ENCODE measurements at places on chromosomes 1 and 21.

GRCh38 chr1:116433275-116434257 is 60.5 kb downstream of the ATP1A1 start:
- DNase-seq = no peak

DNA sequence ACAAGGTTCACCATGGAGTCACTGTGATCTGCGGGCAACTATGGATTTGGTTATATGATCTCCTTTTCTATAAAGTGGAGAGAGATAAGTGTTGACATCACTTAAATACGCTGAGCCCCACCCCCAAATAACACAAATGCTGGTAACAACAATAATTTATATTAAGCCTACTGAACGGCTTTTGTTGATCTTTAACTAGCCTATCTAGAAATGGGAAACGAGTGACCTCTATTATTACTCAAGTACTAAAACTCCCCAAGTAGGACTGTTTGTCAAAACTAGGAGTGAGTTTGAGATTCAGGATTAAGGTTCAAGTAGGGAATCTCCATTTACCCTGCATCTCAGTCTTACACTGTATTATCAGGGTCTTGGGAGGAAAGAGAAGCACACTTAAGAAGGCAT is 52.2 kb downstream of the MAP3K7CL start:
- peak; percentile 71 for DNase-seq

GRCh38 chr1:61050541-61051442 is 31.6 kb upstream of the NFIA start:
- DNase-seq = peak; percentile 77

DNA sequence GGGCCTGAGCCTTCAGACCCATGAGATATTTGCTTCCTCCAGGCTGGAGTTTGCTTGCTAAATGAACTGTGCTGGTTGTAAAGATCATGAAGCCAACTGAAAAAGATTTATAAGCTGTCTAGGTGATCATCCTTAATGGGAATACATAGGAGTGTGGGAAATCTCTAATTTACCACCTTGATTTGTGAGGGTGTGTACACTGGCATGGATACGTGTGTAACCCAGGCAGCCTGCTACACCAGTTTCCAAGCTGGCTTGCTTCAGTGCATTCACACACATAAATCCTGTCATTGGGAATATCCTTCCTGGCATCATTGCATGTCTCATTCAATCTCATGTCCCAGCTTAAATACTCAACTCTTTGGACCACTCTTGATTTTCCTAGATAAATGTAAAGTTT is 57.6 kb upstream of the GNG12 start:
- no peak for DNase-seq

- DNase-seq = no peak
These were observed 550 bp downstream of the TMPRSS3 start for GRCh38 chr21:42395302-42395701.

DNA sequence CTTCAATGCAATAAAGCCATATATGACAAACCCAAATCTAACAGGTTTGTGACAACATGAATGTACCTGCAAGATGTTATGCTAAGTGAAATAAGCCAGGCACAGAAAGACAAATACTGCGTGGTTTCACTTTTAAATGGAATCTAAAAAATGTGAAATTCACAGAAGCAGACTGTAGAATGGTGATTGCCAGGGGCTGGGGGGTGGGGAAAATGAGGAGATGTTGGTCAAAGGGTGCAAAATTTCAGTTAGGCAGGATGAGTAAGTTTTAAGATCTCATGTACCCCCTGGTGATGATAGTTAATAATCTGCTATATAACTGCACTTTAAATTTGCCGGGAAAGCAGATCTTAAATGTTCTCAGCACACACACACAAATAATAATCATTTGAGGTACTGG is 160.5 kb downstream of the PTBP2 start:
- no peak for DNase-seq

DNA sequence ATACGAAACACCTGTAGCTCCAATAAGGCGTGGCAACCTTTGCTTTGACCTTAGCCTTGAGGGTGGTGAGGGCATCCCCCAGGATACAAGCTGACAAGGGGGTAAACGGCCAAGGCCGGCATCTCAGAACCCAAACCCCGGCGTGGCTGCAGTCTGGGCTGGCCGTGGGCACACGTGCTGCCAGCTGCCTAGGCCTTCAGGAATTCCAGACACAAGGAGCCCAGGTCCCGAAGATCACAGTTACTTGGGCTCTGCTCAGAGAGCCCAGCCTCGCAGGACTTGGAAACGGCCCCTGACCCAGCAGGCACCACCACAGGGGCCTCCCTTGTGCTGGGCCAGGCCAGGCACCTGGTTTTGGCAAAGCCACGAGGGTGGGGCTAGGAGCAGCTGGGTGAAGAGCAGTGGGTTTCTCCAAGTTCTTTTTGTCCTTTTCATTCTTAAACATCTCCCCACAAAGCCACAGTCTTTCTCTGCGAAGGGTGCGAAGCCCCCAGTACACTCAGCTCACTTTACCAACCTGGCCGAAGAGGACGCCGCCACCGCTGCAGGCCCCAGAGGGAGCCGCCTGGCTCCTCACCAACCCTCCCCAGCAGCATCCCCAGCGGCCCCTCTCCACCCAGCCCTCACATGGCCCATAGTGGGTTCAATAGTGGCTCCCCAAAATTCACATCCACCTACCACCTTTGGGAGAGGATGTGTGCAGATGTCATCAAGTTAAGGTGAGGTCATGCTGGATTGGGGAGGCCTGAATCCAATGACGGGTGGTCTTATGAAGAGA is 26.8 kb downstream of the PRDM15 start:
- DNase-seq = no peak

All from suppressor macrophage treated with lipopolysaccharide for 1 hour (primary cell).